ENCODE measurements at places on chromosomes 5 and 9.

- no peak for DNase-seq
Observed at GRCh38 chr5:97877588-97877987, 694.5 kb upstream of the RIOK2 start.

- no peak for DNase-seq
Observed at GRCh38 chr5:160797020-160797419, 55.0 kb downstream of the ATP10B start.

DNA sequence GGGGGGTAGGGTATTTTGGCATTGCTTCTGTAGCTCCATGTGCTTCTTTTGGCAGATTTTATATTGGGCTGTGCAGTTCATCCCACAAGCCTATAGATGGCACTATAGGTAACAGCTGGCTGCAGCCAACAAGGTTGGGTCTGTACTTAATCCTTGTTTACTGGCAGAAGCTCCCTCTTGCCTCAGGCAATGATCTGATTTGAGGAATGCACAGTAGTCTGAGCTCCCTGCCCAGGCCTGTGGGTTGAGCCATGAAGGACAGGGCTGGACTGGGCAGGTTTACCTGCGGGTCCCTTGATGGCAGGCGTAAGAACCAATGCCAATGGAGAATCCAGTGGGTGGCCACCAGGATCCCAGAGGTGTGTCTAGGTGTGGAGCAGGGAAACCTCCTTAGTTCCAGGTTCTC is 11.7 kb upstream of the OR1J2 start:
- DNase-seq, result no peak

GRCh38 chr9:34310215-34310614 is 18.9 kb downstream of the KIF24 start:
- DNase-seq, result no peak

DNA sequence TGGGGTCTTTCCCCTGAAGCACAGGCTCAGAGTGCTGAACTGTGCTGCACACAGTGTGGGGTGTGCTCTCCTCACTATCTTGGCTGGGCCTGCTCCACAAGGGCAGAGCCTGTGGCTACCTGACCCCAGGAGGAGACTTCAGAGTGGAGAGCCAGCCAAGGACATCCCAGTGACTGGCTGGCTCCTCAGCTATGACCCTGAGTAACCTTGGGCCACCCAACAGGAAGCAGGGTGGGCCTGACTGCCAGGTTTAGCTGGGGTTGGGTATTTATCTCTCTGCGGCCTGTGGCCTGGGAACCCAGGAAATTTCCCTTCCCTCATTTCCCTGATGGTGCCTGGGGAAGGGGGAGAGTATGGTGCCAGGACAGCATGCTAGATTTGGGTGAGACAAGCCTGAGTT is 2.1 kb upstream of the EEIG1 start:
- no peak for DNase-seq

- DNase-seq, result no peak
Observed at GRCh38 chr5:50921366-50922133, 255.1 kb downstream of the PARP8 start.

DNA sequence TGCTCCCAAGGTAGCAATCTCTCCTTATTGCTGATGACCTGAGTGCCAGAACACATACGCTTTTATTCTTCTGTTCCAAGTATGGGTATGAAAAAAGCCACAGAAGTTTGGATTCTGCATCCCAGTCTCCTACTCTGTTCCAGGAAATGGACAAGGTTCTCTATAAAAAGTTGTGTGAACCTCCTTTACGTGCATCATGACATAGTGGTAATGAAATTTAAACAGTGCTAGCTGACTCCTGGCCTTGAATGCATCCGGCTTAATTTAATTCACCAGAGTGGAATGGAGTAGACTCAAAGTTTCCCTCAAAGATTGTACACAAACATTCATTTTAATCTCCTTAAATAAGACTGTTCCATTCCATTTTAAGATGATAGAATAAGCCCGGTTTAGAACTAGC is 68.9 kb downstream of the LURAP1L start:
- no peak for DNase-seq

GRCh38 chr9:4489919-4490704 is at the start of gene SLC1A1:
Gene SLC1A1 (plus strand): TSS chr9:4490468. CDS start chr9:4490680, 212 bp downstream.
- DNase-seq, result peak; percentile 41

DNA sequence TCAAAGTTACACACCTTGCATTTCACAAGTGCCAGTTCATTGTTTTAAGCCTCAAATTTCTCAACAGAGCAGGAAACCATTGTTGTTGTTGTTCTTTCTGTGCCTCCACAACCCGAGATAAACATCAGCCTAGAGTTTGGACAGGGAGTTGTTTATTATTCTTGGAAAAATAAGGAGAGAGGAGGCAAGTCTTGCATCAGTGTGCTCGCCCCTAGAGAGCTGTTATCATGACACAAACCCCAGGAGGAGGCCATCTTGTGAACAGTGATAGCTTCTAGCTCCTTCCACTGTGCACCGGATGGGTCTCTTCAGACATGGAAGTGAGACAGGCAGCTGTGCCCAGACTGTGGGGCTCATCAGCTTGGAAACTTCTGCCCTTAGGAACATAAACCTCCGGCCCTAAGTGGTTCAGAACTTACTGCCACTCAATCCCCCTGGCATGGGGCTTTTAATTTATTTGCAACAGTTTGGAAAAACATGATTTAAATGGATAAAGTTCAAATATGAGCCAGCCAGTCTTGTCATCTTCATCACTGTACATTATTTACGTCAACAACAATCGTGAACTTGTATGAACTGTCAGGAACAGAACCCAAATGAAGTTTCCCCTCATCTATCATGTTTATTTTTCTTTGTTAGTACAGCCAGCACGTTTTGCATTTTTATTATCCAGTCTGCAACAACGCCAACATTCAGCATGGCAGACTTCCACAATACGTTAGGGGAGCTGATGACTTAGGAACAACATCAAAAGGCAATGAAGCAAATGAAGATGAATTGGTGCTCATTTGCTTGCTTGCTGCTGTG is 181.7 kb upstream of the S1PR3 start:
- no peak for DNase-seq

Data from thoracic aorta (tissue), 2 donors.